Adipocyte (in vitro differentiated cells): ENCODE measurements at places on chromosomes 11 and 22.

DNA sequence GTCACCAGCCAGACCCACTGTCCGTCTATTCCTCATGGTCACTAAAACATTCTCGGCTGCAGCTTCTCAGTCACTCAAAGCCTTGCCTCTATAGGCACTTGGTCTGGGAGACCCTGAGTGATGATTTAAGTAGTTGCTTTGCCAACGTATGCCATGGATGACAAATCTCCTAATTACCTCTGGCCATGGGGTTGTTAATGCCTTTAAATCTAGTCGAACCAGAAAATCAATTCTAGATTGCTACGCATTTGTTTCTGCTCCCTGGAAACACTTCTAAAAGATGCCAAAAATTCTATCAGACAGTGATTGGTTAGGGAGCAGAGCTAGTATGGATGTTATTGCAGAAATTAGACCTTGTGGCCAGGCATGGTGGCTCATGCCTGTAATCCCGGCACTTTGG lies 57.0 kb upstream of the RTL6 start:
- no peak for DNase-seq

DNA sequence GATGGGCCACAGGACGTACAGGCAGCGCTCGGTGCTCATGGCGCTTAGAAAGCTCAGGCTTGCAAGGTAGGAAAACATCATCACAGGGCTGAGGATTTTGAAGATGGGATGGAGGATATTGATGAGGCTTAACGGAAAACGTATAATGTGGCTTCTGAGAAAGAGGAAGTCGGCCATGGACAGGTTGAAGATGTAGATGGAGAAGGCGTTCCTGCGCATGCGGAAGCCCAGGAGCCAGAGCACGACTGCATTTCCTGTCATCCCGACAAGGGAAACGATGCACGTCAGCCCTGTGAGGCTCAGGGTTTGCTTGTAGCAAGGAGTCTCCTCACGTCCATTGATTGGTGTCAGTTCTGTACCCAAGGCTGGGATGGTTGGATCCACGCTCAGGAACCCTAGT lies 17.4 kb upstream of the MRGPRX1 start:
- DNase-seq = no peak

DNA sequence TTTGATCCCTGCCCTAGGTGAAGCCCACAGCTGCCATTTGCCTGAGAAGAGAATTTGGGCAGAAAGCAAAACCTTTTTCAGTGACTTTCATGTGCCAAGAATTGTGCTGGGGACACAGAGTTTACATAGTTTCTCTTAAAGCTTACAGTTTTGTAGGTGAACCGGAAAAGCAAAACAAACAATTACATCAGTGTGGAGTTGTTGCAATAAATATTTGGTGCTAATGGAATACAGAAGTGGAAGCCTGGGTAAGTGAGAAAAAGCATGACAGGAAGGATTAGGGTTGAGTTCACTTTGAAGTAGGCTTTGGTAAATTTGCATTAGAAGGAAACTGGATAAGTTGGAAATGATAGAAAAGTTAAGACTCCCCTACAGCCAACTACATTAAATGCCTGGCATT lies 82.7 kb downstream of the RASSF10 start:
- no peak for DNase-seq

- no peak for DNase-seq
Observed at GRCh38 chr11:121763526-121763925, 310.8 kb upstream of the SORL1-AS1 start.

DNA sequence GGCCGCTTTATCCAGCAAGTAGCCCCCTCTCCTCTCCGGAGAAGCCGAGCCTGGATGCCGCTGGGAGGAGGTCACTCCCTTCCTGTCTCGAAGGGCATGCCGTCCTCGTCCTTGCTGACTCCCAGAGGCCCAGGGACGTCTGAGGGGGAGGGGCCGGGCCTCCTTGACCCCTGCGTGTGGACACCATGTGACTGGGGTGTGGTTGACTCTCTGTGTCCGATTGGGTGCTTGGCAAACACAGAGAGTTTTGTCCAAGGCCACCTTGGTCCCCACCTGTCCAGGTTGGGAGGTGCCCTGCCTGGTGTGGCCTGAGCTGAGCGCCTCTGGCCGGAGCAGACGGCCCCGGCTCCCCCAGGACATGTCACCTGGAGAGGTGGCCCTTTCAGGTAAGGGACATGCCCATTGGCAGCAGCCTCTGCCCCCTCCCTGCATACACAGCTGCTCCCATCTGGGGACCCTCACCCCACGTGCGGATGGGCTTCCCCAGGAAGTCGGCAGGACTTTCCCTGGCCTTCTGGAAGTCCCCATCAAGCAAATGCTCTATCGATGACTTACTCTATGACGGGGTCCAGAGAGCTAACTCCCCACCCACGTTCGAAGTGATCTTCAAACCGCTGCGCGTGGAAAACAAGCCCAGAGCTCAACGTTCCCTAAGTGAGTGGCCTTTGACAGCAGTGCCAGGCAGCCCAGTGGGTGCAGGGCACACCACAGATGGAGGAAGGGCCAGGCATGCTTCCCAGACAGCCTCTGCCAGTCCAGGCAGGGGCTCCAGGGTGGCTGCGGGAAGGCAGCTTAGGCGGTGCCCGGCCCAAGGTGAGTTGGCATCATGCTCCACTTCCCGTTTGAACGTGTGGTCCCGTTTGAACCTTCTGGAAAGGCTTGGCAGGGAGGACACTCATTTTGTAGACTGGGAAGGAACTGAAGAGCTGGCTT lies at the start of gene SMIM38:
Gene SMIM38, plus strand, starts transcription at position 634 of the 933 bp plus-strand sequence. CDS start 1,912 bp downstream, outside the sequence.
- DNase-seq = no peak

DNA sequence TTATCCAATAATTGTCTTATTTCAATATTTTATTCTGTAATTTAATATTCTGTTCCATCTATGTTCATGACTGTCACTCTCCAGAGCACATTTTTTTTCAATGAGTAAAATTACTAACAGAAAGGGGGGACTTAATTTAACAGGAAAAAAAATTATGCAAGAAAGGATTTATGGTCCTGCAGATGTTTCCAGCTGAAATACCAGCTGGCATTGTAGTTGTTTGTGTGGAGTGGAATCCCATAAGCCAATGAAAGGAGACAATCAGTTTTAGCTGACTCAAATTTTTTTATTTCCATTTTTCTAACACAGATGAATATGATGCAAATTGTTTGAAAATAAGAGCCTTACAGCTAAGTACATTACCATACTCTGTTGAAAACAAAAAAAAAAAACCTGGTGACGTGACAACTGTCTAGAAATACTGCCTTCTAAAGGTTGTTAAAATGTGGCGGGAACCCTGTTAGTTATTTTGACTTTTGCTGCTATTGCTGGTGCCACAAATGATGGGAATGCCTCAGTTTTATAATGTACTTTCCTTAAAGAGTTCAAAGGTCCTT lies 389.1 kb downstream of the ETS1 start:
- DNase-seq = peak; percentile 29

DNA sequence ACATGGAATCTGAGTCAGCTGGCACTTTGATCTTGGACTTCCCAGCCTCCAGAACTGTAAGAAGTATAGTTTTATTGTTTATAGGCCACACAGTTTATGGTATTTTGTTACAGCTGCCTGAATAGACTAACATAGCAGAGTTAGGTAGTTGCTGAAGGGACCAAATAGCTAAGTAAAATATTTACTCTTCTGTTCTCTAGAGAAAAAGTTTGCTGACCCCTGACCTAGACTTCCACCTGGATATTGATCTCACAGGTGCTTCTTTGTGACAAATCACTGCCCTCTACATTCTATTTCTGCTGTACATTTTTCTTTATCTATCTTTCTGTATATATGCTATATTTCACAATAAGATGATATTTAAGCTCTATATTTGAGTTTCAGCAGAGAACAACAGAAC lies 212.5 kb downstream of the CSNK2A3 start:
- DNase-seq = no peak

DNA sequence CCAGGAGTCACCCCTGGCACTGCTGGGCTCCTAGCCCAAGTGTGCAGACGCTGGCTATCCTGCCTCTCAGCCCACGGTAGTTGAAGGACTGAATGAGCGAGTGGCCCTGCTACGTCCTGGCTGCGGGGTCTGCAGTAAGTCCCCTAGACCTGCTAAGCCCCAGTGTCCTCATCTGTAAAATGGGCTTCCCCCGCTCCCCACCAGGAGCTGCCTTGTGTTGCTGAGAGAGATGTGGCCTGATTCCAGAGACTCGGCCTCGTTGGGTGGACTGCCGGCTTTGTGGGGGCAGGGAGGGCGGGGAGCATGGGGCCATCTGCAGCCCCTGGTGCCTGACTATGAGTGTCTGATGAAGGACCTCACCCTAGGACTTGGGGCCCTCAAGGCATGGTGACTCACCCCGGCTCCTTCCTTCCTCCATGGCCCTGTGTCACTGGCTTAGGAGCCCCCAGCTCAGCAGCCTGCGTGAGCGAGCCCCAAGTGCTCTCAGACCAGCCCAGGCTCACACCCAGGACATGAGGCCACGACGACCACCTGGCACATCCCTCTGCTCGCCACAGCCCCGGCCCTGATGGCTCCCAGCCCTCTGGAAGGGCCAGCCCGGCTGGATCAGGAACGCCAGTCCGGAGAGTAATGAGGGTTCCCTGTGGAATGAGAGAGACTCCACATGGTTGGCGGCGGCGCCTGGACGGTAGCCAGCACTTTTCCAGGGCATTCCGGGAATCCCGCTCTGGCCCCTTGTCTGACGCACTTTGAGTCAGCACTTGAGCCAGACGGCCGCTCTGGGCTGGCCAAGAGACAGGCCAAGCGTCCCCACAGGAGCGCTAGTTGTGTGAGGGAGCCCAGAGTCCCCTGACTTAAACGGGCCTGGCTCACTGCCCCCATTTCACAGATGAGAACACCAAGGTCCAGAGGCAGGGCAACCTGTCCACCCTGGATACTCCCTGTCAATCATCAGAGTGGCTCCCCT lies 50.5 kb upstream of the SHISAL1 start:
- DNase-seq = peak; percentile 98

GRCh38 chr11:121109916-121110586 lies 9.0 kb downstream of the TECTA start:
- DNase-seq = peak; percentile 25

DNA sequence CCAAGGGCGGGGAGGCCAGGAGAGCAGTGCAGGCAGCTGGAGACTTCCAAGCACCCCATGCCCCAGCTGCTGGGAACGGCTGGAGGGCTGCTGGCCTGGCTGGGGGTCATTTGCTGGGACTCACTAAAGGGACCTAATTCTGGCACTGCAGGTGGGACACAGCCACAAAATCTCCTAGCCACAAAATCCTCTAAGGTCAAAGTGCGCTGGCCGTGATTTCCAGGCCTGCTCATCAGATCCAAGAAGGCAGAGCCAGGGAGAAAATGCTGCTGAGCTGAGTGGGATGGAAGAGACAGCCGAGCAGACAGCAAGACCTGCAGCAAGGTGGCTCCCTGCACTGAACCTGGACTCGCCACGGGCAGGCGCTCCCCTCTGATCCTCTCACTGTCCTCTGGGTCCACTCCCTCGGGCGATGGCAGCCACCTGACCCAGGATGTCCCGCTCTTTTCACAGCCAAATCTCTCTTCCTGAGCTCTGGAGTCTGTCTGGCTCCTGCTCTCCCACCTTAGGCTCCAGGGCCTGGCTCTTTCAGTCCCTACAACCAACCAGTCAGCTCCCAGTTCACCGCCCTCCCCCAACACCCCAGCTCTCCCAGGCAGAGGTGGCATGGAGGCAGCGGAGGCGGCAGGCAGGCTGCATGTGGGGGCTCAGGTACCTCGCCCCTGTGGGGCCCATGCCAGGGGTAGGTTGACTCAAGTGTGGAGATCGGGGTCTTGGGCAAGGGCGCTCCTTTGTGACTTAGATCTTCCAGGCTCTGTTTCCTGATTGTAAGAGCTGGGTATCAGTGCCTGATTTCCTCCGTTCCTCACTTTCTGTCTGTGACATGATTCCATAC lies 14.5 kb downstream of the OVOL1 start:
- no peak for DNase-seq

DNA sequence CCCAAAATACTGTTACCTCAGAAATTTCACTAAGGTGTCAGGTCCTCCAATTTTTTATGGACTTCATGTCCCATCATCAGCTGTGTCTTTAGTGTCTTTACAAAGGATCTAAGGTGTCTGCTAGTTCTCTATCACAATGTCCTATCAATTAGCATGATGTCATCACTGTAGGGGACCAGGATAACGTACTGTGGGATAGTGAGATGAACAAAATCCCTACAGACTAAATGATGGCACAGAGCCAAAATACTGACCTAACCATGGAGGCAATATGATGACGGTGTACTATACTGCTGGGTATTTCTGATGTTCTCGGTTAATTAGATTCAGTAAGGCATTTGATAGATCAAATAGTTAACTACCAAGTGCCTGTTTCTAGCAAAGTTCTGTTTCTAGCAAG lies 82.5 kb downstream of the SBF2 start:
- DNase-seq = no peak

DNA sequence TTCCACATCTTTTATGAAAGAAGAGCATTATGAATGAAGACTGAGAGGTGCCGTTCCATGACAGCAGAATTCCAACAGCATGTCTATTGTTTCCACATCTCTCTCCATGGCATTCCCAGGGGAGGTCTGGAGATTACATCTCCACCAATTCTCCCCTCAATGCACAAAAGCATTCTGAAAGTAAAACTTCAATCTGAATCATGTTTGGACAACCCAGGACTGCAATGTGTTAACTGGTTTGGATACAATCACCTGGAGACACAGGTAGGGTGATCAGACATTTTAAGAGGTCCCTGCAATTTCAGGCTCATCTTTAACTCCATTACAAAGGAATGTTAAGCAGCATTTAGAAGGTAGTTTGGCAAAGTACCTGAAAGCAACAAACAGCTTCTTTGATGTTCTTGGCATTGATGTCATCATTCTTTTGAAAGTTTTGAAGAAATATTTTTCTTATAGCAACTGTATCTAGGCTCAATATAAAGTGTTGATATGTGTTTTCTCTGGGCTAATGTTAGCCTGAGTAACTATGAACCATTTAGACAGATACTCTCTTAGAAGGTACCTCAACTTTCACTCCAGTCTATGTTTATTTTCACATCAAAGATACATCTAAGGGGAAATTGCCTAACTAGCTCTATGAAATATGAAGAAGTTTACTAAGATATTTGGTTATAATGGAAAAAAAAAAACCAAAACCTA lies 181.4 kb upstream of the MTMR2 start:
- no peak for DNase-seq

DNA sequence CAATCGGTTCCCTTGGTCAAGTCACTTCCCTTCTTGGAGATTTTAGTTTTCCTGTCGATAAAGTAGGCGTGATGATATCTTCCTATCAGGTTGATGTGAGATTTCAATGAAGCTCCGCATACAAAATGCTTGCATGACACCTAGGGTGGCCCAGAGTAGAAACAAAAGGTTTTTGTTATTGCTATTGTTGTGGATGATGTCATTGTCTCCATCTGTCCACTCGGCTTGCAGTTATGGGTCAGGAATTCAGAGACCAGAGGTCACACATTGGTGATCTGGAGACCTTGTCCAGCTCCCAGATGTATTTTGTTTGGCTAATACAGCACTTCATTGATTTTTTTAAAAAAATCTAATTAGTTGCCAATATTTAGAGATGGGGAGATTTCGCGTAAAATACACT lies 382.1 kb downstream of the MN1 start:
- DNase-seq = no peak

- DNase-seq = peak; percentile 84
Observed at GRCh38 chr11:75532200-75533048, 6.7 kb upstream of the GDPD5 start.

GRCh38 chr11:126697936-126698335 lies 302.6 kb downstream of the KIRREL3 start:
- DNase-seq = no peak
